Naive thymus-derived CD8-positive, alpha-beta T cell (primary cell): ENCODE measurements at places on chromosomes 5 and 9. TPM values are rescaled to one million over a fixed set of nuclear protein-coding genes. Genes with fewer than 3 reads are reported as not detected.

GRCh38 chr9:79116041-79116440 lies 455.7 kb upstream of the TLE4 start:
- no peak for DNase-seq

- DNase-seq = no peak
Observed at GRCh38 chr9:109910671-109911518, 130.9 kb downstream of the PALM2AKAP2 start.

GRCh38 chr9:106864373-106865143 lies 1.6 kb downstream of the ZNF462 start:
- DNase-seq = no peak

DNA sequence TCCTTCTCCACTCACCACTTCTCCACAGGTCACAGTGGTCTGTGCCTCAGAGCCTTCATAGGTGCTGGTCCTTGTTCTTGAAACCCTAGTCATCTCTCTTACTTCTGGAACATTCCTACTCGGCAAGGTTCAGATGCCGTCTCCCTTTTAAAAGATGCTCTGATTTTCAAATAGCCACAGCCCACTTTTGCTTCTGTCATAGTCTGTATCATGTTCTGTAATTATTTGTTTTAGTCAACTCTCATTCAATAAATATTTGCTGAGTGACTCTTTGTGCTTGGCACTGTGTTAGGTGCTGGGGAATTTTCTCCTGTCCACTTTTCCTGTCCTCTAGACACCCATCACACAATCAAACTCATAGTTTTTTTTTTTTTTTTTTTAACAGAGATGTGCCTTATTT lies 181.3 kb upstream of the IL12B start:
- no peak for DNase-seq

- no peak for DNase-seq
Observed at GRCh38 chr5:137269946-137270345, 229.2 kb downstream of the SPOCK1 start.

- no peak for DNase-seq
Observed at GRCh38 chr5:9498541-9499497, 47.1 kb downstream of the SEMA5A start.

GRCh38 chr9:129709438-129710168 lies 43.2 kb downstream of the PTGES start:
- no peak for DNase-seq

DNA sequence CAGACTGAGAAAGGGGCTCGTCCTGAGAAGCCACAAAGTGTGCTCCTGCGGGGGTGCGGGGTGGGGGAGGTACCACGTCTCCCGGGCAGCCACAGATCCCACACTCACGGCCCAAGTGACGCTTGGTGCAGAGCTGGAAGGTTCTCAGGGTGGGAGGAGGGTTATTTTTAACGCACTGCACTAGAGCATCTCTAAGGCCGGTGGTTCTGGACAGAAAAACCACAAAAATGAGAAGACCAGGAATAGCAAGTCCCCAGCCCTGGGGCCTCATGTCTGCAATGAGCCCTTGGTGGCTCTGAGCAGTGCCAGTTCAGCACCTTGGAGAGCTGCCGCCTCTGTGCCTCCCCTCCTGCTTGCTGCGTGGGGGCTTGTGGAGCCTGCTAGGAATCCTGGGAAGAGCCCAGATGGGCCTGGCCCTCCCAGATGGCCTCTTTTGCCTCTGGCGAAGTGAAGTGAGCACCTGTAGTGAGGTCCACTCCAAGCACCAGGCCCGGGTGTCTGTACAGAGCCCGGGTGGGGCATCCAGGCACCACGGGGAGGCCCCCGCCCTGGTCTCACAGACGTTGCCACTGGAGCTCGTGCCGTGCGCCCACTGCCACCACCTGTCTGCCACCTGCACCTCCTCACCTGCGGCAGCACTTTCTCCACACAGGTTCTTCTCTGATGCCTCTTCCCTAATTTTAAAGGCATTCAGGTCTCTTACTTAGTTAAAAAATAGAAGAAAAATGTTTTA lies 48.9 kb upstream of the CACNA1B start:
- DNase-seq = no peak

GRCh38 chr5:10635867-10636350 lies 72.0 kb downstream of the ANKRD33B start:
- no peak for DNase-seq

DNA sequence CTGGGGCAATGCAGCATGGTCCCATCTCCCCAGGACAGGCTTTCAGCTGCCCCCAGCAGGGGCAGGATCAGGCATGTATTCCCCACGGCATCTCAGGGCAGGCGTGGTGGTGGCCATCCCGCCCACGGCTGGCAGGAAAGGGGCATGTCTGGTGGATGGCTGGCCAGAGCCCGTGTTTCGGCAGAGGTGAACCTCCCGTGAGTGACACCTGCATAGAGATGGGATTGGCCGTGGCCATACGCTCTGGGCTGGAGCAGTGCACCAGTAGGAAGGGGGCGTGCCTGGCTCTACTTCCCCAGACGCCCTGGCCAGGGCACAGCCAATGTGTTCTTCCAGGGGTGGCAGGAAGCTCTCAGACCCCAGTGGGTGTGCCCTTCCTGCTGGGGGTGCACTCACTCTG lies 139.1 kb downstream of the ZNF354C start:
- no peak for DNase-seq

DNA sequence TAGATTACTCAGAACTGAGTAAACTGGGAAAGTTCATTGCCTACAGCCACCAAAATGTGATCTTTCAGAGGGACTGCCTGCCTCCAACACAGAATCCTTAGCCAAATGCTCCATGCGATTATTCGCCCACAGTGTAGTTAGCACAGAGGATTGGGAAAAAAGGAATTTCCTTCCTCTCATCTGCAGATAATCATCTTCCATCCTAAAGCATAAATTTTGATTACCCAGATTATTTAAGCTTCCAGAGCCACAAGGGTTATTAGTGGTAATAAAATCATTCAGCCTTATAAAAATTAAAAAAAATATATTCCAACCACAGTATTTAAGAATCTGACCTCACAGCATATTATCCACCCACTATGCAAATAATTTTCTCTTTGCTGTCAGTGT lies 285.3 kb upstream of the GRAMD2B start:
- DNase-seq = no peak

DNA sequence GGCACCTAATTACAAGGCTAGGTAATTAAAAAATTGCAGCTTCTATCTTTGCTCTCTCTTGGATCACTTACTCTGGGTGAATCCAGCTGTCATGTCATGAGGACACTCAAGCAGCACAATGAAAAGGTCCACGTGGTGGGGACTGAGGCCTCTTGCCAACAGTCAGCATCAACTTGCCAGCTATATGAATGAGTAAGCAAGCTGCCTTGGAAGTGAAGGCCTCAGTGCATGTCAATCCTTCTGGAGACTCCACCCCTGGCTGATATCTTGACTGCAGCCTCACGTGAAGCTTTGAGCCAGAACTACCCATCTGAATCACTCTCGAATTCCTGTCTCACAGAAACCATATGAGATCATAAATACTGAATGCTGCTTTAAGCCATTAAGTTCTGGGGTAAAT lies 140.5 kb downstream of the SNX18 start:
- DNase-seq = no peak

GRCh38 chr9:137166380-137167229 lies 3.2 kb downstream of the LRRC26 start:
- no peak for DNase-seq

DNA sequence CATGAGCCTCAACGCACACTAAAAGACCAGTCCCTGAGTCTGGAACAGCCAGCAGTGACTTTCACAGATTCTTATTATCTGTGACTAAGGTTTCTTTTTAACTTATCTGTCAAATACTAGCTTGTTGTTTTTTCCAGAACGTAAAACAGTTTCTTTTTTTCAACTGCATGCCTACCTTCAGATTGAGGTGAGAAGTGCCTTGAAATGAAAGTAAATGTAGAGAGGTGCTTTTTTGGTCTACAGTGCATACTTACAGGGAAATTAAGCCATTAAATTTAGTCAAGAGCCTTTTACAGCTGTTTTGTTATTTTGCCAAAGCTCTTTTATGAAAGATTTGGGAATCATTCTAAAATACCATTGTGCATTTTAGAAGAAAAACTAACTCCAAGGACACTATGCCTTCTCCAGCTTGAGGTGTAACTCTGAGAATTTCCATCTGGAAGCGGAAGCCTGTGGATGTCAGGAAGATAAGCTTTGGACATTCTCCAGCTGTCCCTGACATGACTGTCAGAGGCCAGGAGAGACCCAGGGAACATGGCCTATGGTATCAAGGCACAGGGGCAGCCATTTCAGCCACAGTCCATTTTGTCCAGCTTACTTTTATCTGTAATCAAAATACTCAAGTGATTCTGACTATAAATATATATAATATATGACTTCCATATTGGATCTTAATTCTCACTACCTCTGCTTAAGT lies 230.3 kb downstream of the GLIS3 start:
- no peak for DNase-seq

GRCh38 chr9:127980060-127980705 lies 606 bp downstream of the EEIG1 start:
- DNase-seq = peak; percentile 64

GRCh38 chr5:120600639-120601038 lies 136.5 kb downstream of the PRR16 start:
- no peak for DNase-seq

DNA sequence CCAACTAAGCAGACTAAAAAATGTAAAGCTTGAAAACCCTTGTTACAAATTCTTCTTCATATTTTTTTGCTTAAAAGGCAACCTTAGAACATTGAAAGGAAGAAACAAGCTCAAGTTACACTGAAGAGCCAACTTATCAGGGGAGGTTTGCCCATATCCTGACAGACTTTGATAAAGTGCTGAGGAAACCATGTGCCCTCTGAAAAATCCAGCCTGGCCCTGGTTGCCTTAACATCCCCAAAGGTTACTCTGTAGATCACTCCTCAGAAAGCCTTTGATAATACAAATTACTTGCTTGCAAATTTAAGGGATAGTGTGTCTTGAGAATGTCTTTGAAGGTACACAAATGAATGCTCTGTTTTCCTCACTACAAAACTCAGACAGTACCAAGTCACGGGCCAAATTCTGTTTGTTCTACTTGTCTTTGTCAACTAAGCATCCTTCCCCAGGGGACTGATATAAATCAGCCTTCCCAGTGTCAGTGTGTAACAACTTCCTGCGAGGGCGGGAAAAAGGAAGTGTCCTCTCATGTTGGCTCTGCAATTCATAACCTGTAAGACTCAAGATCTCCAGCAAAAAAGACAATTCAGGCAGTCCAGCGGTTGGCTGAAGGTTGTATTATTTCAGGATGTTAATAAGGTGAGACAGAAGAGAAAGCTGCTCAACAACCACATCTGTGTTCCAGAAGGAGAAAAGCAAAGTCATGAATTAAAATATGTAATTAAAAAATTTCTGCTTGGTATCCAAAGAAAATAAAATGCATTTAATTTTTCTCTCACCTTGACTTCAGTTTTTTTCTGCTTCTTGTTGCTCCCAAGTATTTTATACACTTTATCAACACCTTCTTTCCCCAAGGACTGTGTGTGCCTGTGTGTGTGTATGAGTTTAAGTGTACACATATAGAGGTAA lies 199.9 kb downstream of the PIK3R1 start:
- DNase-seq = no peak

- DNase-seq = no peak
Observed at GRCh38 chr5:168867241-168867640, 288.1 kb upstream of the PANK3 start.

GRCh38 chr5:149063017-149063687 lies at the start of gene SH3TC2:
Gene SH3TC2 (minus strand): TSS chr5:149063062. CDS start chr5:149063022, 40 bp downstream.
- no peak for DNase-seq

DNA sequence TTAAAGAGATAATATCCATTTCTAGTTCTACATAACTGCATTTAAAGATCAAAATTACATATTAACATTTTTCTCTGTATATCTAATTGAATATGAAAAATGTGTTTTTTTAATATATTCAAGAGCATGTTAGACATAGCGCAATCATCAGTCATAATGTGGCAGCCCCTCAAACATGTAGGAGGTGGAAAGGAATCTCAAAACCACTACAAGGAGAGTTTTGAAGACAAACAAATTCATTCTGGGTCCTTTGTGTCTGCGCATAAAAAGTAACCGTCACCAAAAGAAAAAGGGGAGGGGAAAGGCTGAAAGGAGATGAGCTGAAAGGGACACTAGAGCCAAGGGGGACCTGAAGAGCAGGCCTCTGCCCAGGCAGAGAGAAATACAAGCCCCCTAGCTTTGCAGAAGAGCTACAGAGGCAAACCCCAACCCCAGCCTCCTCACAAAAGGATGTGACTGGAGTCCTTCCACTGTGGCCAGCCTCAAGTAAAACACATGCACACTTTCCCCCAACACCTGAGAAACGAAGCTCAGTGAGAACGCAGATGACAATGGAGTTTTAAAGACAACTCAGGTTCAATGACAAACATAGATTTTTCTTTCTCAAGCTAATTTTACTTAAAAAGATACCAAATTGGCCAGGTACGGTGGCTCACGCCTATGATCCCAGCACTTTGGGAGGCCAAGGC lies 62.0 kb downstream of the MAPKAP1 start:
- no peak for DNase-seq

GRCh38 chr9:136570916-136571315 lies 25.1 kb upstream of the NOTCH1 start:
- DNase-seq = no peak

DNA sequence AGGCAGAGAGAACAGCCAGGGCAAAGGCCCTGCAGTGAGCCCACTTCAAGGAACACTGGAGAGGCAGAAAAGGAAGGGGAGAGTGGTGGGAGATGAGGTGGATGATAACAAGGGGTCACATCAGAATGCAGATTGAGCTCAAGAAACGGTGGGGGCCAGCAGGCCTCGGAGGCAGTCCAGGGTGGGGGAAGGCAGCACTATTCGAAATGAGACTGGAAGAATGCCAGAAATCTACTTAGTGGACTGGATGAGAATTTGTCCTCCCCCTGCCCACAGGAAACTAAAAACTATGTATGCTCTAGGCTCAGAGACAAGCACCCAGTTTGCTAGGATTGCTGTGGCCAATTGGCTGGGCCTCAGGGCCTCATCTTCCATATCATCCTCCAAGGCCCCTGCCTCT lies 148.7 kb downstream of the ADAMTS12 start:
- no peak for DNase-seq

Gene GDNF
- not detected for polyA plus RNA-seq

Gene SURF1
- 90.6 TPM for polyA plus RNA-seq

Gene ARHGEF39
- polyA plus RNA-seq = 0.24 TPM

Gene FST
- 0.39 TPM for polyA plus RNA-seq

Gene PCDHA8
- polyA plus RNA-seq = not detected

Gene MAPKAP1
- polyA plus RNA-seq = 50.1 TPM

Gene YIPF5
- 53.4 TPM for polyA plus RNA-seq

Gene NIPAL4
- polyA plus RNA-seq = not detected

Gene HRCT1
- not detected for polyA plus RNA-seq

Gene MPDZ
- not detected for polyA plus RNA-seq

Gene CCDC152
- polyA plus RNA-seq = 3.1 TPM

Gene PDE8B
- polyA plus RNA-seq = 0.03 TPM

Gene GARIN3
- polyA plus RNA-seq = not detected

Gene DMRTA1
- polyA plus RNA-seq = not detected
